ENCODE measurements at places on chromosomes 1 and 21. TPM values are rescaled to one million over a fixed set of nuclear protein-coding genes. Genes with fewer than 3 reads are reported as not detected.
A peak's percentile ranks its signal among the peaks of the same experiment; 100 is the strongest.

DNA sequence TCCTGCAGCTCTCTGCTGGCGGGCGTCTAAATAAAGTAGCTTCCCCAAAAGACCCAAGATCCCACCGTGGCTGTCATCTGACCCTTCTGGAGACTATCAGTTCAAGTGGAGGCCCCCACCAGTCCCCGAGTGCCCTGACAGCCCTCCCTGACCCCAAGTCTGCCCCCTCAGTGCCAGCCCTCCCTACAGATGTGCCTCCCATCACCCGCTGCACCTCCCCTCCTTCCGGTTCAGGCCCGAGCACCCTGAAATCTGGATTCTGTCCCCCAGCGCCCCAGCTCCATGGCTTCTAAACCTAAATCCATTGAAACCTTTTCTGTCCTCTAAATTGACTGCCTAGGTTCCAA, 595 bp downstream of the IL10RB start:
- H3K27me3 ChIP-seq = peaks cover 20% of the 10 kb centered on the region
- H3K4me1 ChIP-seq = peaks cover 4% of the 10 kb centered on the region
- DNase-seq = no peak
- no peak overlapping the region for H3K27ac ChIP-seq

- peaks cover 15% of the 10 kb centered on the region for H3K36me3 ChIP-seq
- no peaks in the 10 kb centered on the region for H3K4me1 ChIP-seq
- H3K4me3 ChIP-seq = no peak overlapping the region
Observed at GRCh38 chr1:10257851-10258250, 47.5 kb downstream of the KIF1B start.

DNA sequence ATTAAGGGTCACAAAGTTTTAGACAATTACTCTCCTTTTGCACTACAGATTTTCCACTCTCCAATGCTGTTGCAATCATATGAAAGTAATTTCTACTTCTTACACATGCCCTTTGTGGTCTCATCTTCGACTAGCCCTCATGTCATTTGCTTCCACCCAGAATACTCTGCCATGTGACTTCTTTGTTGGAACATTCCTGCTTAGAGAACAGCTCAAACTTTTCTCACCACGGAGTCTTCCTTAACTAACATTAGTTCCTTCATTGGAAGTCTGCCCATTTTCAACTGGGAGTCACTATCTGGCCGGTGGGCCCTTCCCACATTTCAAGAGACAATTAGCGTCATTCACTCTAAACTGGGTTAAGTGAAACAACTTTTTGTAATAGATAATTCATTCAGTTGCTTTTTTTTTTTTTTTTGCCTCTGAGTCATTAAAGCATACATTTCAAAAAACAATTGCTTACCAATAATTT, 142.6 kb upstream of the PALMD start:
- H3K27ac ChIP-seq = no peak overlapping the region
- DNase-seq = no peak
- no peak overlapping the region for H3K4me3 ChIP-seq
- no peaks in the 10 kb centered on the region for H3K36me3 ChIP-seq
- peaks cover 3% of the 10 kb centered on the region for H3K4me1 ChIP-seq
- H3K27me3 ChIP-seq = no peaks in the 10 kb centered on the region

DNA sequence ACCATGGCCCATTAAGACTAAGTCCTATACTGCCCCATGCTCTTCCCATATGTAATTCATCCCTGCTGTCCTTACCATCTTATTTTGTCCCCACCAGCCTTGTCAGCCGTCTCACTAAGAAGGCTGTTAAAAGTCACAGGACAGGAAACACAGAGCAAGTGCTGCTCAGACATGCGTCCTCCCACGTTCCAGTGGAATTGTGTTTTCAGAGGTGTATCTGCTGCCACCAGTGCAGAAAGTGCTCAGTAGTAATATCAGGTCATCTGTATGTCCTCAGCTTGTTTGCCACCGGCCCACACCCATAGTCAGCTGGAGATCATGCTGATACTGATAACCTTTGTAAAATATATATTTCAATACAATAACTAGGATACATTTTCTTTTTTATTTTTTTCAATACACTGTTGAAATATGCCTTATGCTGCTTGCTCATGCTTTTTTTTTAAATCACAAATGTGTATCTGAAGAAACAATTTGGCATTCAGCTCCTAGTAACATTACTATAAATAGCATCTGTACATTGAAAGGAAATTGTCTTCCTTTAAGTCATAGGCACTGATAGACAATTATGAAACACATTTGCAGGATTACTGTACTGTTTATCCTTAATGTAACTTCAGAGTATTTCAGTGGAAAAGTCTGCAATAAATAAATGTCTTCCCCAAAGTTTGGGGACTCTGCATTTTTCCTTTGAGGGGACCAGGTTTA, 156.9 kb downstream of the EDEM3 start:
- H3K36me3 ChIP-seq = no peaks in the 10 kb centered on the region
- H3K4me3 ChIP-seq = no peak overlapping the region
- H3K4me1 ChIP-seq = peaks cover 6% of the 10 kb centered on the region
- H3K27ac ChIP-seq = no peak overlapping the region
- H3K27me3 ChIP-seq = no peaks in the 10 kb centered on the region

DNA sequence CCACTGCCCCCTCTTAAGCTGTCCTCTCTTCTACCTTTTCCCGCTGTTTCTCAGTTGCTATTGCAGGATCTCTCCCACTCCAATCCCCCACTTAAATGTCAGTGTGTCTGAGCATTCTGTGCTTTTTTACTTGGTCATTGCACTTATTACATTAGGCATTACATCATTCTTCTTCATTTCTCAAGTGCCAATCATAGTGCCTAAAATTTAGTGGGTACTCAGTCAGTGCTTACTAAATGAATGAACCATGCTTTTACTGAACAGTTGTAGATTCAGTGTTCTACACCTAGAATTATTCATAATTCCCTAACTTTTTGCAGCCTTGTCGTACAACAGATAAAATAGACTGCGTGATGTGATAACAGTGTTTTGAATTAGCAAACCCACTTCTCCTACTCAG, 19.4 kb downstream of the ARMH1 start:
- no peak overlapping the region for H3K27ac ChIP-seq
- DNase-seq = no peak
- no peaks in the 10 kb centered on the region for H3K36me3 ChIP-seq
- H3K4me3 ChIP-seq = no peak overlapping the region
- H3K27me3 ChIP-seq = no peaks in the 10 kb centered on the region

DNA sequence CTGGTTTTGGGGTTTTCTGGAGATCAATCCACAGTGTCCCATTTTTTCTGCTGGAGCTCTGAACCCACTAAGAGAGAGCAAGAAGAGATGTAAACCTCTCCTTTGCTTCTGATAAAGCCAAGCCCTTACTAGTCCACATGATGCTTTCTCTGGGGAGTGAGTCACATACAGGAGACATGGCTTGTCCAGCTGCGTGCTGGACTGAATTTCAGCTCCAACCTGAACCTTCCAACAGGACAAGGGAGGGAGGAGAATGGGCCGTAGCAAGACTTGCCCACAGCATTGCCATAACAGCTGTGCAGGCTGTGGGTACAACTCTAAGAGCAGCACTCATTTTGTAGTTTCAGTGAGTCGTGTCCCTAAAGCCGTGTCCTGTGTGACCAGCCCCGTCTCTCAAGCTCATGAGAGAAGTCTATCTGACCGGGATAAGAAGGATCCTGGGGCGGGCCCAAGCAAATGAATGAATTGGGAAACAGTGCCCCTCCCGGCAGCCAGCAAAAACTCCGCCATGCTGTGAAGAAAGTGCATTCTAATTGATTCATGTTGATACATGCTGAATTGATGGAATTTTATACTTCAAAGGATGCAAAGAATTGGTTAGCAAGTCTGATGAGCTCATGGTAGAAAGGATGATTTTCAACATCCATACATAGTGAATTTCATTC, 195.2 kb downstream of the GABPA start:
- DNase-seq = peak; percentile 18
- no peak overlapping the region for H3K4me3 ChIP-seq
- H3K27me3 ChIP-seq = no peaks in the 10 kb centered on the region
- H3K27ac ChIP-seq = no peak overlapping the region

DNA sequence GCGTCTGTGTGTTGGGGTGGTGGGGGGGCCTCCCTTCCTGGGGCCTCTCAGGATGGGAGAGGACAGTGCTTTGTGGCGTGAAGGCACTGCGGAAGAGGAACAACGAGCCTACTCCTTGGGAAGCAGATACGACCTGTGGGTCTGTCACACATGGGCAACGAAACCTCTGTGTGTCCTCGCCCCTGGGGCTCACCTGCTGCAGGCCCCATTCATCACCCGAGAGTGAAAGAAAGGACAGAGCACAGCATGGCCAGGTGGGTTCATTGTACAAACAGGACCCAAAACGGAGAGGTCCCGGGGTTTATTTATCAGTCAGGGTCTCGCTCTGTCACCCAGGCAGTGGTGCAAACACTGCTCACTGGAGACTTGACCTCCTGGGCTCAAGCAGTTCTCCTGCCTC, 40.1 kb upstream of the LIN9 start:
- H3K4me3 ChIP-seq = no peak overlapping the region
- no peaks in the 10 kb centered on the region for H3K27me3 ChIP-seq
- no peak for DNase-seq
- no peaks in the 10 kb centered on the region for H3K36me3 ChIP-seq
- no peak overlapping the region for H3K27ac ChIP-seq

DNA sequence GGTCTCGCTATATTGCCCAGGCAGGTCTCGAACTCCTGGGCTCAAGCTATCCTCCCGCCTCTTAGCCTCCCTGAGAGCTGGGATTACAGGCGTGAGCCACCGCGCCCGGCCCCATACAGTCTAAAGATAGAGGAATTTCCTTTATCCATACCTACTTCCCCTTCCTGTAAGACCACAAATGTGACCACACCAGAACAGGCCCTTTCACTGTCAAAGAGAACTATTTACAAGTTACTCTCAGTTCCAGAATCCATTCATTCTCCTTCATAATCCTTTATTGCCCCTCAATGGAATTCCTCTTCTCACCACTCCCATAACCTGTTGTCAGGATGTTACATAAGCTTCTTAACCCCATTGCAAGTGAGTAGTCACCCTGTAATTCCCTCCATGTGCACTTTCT, 26.3 kb upstream of the SLC5A9 start:
- no peak overlapping the region for H3K27ac ChIP-seq
- H3K4me3 ChIP-seq = no peak overlapping the region
- H3K27me3 ChIP-seq = no peaks in the 10 kb centered on the region
- no peaks in the 10 kb centered on the region for H3K36me3 ChIP-seq
- no peak for DNase-seq

DNA sequence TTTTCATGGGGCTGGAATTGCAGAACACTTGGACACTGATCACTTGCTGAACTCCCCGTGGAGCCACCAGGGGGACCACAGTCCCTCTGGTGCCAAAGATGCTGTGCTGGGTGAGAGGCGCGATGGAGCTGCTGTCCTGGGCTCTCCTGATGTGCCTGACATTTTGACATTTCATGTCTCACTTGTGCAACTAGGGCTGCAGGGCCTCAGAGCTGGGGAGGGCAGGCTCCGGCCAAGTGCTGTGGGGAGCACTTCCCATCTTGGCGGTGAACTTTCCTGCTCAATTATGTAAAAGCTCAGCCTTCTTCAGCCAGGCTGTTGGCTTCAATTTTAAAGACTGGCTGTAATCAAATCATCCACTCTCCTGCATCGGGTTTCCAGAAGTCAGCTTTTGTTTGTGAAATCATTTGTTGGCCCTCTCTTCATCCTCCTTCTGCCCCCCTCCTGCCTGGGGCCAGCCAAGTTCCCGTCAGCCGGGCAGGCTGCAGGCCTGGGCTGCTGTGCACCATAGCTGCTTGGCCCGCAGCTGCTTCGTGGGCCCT, 36.8 kb downstream of the KCNAB2 start:
- H3K4me3 ChIP-seq = no peak overlapping the region
- no peaks in the 10 kb centered on the region for H3K27me3 ChIP-seq
- H3K36me3 ChIP-seq = no peaks in the 10 kb centered on the region
- H3K27ac ChIP-seq = no peak overlapping the region
- peaks cover 10% of the 10 kb centered on the region for H3K4me1 ChIP-seq

DNA sequence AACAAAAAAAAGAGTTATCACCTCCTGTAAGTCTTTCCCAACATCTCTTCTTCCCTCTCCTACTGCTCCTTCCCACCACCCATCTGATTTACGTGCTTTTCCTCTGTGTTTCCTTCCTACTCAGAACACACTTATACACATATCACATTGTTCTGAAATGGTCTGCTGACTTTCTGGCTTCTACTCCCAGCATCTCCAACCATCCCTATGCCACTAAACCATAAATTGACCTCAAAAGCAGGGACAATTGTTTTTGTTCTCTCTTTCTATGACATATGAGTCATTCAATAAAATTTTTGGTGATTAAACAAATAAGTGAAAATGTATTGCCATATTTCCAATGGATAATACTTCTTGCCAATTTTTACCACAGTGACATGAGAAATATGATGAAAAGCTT, 8.2 kb downstream of the GOLPH3L start:
- no peak overlapping the region for H3K4me3 ChIP-seq
- no peak for DNase-seq
- no peaks in the 10 kb centered on the region for H3K27me3 ChIP-seq
- no peaks in the 10 kb centered on the region for H3K4me1 ChIP-seq

DNA sequence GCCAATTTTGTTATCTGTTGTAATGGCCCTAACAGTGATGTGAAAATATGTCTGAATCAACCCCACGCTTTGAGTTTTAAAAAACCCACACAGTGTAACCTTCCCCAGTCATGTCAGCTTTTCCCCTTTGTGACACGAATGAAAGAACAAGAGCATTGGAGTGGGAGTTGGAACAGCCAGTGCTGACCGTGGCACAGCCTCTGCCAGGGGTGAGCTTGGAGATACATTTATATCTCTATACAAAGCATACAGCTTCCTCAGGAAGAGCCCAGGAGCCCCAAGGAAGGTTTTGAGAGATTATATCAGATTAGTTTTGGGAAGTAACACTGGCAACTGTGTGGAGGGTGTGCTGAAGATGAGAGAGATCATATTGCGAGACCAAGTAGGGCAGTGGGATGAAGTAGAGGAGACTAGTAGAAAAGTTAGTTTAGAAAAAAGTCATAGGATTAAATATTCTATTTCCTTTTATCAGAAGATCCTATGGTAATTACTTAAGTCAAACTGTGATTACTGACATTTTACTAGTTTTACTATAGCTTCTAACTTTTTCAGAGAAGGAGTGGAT, 15.9 kb downstream of the LRRC8B start:
- no peak overlapping the region for H3K4me3 ChIP-seq
- H3K27me3 ChIP-seq = no peaks in the 10 kb centered on the region
- H3K27ac ChIP-seq = peak overlapping the region; percentile 49
- H3K36me3 ChIP-seq = no peaks in the 10 kb centered on the region
- peaks cover 14% of the 10 kb centered on the region for H3K4me1 ChIP-seq

DNA sequence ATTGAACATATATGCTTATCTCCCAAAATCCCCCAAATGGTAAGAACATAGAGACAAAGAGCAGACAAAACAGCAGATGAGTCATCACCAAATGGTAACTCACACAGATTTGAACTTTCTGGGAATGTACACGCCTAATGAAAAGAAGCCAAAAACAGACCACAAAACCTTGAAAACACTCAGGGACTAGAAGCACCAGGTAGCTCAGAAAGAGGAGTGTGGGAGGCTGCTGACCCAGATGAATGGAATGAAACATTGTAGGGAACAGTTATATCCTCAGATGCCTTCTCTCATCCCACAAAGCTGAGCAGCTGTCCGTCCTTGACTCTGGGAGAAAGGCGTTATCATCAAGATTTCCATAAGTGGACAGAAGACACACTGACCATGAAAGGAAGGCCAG, 307.0 kb upstream of the USP25 start:
- peak overlapping the region; percentile 91 for H3K27ac ChIP-seq
- peaks cover 57% of the 10 kb centered on the region for H3K4me1 ChIP-seq
- DNase-seq = no peak
- no peaks in the 10 kb centered on the region for H3K36me3 ChIP-seq

GRCh38 chr1:24477309-24477708, 25.3 kb upstream of the RCAN3 start:
- H3K36me3 ChIP-seq = no peaks in the 10 kb centered on the region
- no peak overlapping the region for H3K4me3 ChIP-seq
- H3K27ac ChIP-seq = no peak overlapping the region

Gene IVL
- total RNA-seq = not detected

Gene AMY1A
- not detected for total RNA-seq

Gene BLACAT1
- total RNA-seq = 13.9 TPM

Data from neural progenitor cell (in vitro differentiated cells).